Left ventricle myocardium inferior (tissue), 1 donor: ENCODE measurements at places on chromosomes 13 and 19. TPM values are rescaled to one million over a fixed set of nuclear protein-coding genes. Genes with fewer than 3 reads are reported as not detected.

The ZNF816 gene
- total RNA-seq = 5.9 TPM

The SCGB2B2 gene
- total RNA-seq = not detected

The FCAR gene
- not detected for total RNA-seq

The PBX4 gene
- total RNA-seq = not detected

The EBI3 gene
- 0.49 TPM for total RNA-seq

The FBXO27 gene
- 20.9 TPM for total RNA-seq

The NANOS3 gene
- 1.3 TPM for total RNA-seq

The ZNF765 gene
- 4.0 TPM for total RNA-seq

The PSG2 gene
- not detected for total RNA-seq

The KIR2DL1 gene
- not detected for total RNA-seq

The STOML3 gene
- not detected for total RNA-seq

DNA sequence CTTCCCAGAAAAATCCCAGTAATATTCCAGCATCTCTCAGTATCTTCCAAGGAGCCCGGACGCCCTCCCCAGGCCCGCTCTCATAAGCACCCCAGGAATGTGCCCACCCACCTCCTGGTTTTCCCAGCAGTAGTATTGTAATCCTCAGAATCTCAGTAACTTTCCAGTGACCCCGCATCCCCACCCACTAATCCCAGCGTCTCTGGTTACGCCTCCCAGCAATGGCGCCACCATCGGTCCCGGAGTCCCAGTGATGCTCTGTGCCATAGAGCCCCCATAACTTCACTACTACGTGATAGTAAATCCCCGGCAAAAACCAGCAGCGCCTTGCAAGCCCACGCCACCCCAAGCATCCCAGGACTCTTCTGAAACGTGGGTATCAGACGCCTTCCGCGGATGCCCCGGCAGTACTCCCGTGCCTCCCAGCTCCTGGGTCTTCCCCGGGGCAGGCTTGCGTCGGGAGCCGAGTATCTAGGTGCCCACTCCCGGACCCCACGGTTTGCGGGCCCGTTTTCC lies 928 bp upstream of the PNPLA6 start:
- H3K27ac ChIP-seq = peak overlapping the region; percentile 93
- DNase-seq = peak; percentile 63
- H3K4me1 ChIP-seq = peaks cover 38% of the 10 kb centered on the region

DNA sequence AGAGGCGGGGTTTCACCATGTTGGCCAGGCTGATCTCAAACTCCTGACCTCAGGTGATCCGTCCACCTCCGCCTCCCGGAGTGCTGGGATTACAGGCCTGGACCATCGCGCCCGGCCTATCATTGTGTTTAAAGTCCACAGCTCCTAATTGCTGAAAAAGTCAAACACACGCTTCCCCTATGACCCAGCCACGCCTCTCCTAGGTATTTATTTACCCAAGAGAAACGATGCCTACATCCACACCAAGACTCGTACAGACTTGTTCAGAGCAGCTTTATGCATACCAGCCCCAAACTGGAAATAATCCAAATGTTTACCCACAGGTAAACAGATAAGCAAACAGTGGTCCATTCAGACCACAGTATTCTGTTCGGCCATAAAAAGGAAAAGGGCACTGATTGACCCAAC lies 15.1 kb downstream of the ZNRF4 start:
- H3K36me3 ChIP-seq = no peaks in the 10 kb centered on the region
- no peak overlapping the region for H3K27ac ChIP-seq
- DNase-seq = no peak
- peaks cover 11% of the 10 kb centered on the region for H3K4me1 ChIP-seq

DNA sequence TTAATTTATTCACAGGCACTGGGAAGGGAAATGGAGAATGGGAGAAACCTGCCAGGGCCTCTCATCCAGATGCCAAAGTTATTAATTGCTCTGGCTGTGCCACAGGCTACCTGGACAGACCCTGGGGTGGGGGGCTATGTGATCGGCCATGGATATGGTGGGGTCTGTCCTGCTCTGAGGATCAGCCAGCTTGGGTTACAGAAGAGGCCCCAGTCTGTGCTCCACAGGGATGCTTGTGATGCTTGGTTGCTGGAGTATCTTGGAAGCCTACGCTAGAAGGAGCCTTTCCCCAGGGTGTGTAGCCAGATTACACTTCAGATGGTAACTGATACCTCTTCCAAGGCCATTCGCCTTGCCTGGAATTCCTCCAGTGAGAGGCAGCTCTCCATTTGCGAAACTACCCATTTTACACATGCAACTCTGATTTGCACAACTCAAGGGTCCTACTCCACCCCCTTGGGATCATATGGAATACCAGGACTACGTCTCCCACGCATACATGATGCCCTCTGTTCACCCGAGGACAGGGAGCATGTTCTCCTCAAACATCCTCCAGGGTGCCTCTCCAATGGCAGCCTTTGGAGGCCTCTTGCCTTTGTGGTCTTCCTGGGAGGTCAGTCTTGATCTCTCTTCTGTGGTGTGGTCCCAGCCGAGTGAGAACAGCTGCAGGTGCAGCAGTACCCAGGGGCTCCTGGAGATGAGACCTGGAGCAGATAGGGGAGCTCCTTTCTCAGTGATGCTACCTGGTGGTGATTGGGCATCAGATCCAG lies 186.6 kb upstream of the TSHZ3 start:
- no peaks in the 10 kb centered on the region for H3K4me1 ChIP-seq
- H3K27ac ChIP-seq = no peak overlapping the region
- no peak for DNase-seq
- H3K4me3 ChIP-seq = no peak overlapping the region

GRCh38 chr13:103101500-103101899 lies 35.3 kb upstream of the SLC10A2 start:
- H3K27me3 ChIP-seq = no peaks in the 10 kb centered on the region
- peaks cover 14% of the 10 kb centered on the region for H3K4me1 ChIP-seq
- no peak overlapping the region for H3K4me3 ChIP-seq
- H3K36me3 ChIP-seq = no peaks in the 10 kb centered on the region
- no peak for DNase-seq

- no peaks in the 10 kb centered on the region for H3K36me3 ChIP-seq
- no peak overlapping the region for H3K4me3 ChIP-seq
- H3K4me1 ChIP-seq = peaks cover 15% of the 10 kb centered on the region
- no peaks in the 10 kb centered on the region for H3K27me3 ChIP-seq
- DNase-seq = peak; percentile 85
- H3K27ac ChIP-seq = peak overlapping the region; percentile 71
Observed at GRCh38 chr19:13181747-13182388, 31.7 kb downstream of the IER2 start.

GRCh38 chr13:94218951-94219350 lies 260.5 kb downstream of the DCT start:
- H3K27me3 ChIP-seq = no peaks in the 10 kb centered on the region
- H3K4me1 ChIP-seq = no peaks in the 10 kb centered on the region
- no peak overlapping the region for H3K4me3 ChIP-seq
- no peak for DNase-seq

DNA sequence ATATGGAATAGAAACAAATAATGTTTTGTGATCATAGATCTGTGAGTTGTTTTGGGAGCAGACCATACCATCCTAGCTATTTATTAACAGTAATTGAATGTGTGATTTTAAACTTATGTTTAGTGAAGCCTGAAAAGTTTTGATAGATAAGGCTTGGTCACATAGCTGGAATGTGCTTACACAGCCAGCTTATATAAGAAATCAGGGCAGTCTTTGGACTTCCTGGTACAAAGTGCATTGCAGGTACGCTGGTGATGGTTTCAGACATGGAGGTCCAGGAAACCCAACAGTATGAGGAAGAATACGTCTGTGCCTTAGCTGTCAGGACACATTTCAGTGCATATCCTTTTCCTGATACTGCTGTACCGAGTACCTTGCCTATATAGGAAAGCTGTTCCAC lies 2316.2 kb upstream of the PCDH20 start:
- no peak overlapping the region for H3K4me3 ChIP-seq
- H3K4me1 ChIP-seq = no peaks in the 10 kb centered on the region
- DNase-seq = no peak
- H3K36me3 ChIP-seq = no peaks in the 10 kb centered on the region

DNA sequence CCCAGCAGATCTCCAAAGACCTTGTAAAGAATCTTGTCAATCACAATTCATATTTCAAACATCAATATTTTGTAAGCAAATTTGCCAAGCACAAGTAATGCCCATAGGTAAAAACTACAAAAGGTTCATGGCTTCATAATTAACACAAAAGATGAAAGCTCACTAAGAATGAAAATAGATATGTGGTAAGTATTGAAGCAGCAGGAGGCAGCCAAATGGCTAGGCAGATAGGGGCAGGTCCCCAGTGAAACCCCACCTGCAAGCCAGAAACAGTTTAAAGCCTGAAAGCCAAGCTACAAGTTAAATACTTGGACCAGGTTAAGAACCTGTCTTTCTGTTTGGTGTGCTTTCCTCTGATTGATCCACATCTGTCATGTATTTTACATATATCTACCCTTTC lies 942.6 kb upstream of the SPRY2 start:
- DNase-seq = no peak
- H3K27ac ChIP-seq = no peak overlapping the region
- H3K36me3 ChIP-seq = no peaks in the 10 kb centered on the region
- no peaks in the 10 kb centered on the region for H3K27me3 ChIP-seq

- peak overlapping the region; percentile 77 for H3K4me3 ChIP-seq
- no peak for DNase-seq
- H3K27me3 ChIP-seq = peaks cover 8% of the 10 kb centered on the region
- H3K36me3 ChIP-seq = peaks cover 24% of the 10 kb centered on the region
- peaks cover 23% of the 10 kb centered on the region for H3K4me1 ChIP-seq
Observed at GRCh38 chr19:55279340-55279739, 570 bp downstream of the HSPBP1 start.

DNA sequence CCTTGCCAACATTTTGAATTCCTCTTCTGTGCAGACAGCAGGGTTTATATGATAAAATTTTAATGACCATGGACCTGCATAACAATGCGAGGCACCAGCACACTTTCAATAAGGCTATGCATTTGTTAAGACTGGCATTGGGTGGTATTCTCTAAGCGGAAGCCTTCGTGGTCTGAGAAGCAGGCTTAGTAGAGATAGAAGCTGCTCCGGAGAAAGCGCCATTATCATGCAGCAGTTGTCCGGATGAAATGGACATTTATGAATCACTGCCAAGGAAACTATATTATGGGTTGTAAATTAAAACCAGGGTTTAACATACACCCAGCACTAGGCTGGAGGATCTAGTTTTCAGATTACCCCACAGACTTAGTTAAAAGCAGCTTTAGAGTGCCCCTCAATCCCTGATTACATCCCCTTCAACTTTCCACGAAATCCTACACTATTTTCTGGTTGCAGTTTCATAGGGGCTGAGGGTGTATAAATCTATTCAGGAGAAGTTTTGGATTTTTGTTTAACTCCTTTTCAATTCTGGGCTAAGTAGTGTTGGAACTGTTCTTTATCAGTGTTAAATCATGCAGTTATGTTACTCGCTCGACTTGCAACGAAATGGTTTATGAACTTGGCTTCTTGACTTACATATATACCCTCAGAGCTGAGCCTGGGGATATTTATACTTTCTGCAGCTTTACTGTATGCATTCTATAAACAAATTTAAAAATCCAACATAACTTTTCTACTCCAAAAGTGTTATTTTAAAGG lies 193.3 kb downstream of the PCDH9 start:
- H3K4me3 ChIP-seq = no peak overlapping the region
- no peak for DNase-seq
- H3K27me3 ChIP-seq = no peaks in the 10 kb centered on the region
- no peaks in the 10 kb centered on the region for H3K4me1 ChIP-seq
- no peak overlapping the region for H3K27ac ChIP-seq

- H3K4me1 ChIP-seq = no peaks in the 10 kb centered on the region
- no peaks in the 10 kb centered on the region for H3K36me3 ChIP-seq
- H3K4me3 ChIP-seq = no peak overlapping the region
- no peak for DNase-seq
Observed at GRCh38 chr19:45660636-45661035, 7.4 kb upstream of the GIPR start.

- no peak overlapping the region for H3K4me3 ChIP-seq
- peaks cover 22% of the 10 kb centered on the region for H3K4me1 ChIP-seq
- peak overlapping the region; percentile 72 for H3K27ac ChIP-seq
Observed at GRCh38 chr13:30792285-30793000, 57.1 kb downstream of the ALOX5AP start.

GRCh38 chr13:41459432-41460073 lies 2.2 kb downstream of the RGCC start:
- H3K4me3 ChIP-seq = peak overlapping the region; percentile 72
- DNase-seq = no peak
- H3K36me3 ChIP-seq = peaks cover 30% of the 10 kb centered on the region

- no peak overlapping the region for H3K4me3 ChIP-seq
- H3K27me3 ChIP-seq = no peaks in the 10 kb centered on the region
- H3K27ac ChIP-seq = no peak overlapping the region
- H3K4me1 ChIP-seq = no peaks in the 10 kb centered on the region
- H3K36me3 ChIP-seq = no peaks in the 10 kb centered on the region
Observed at GRCh38 chr13:48804821-48805601, 151.3 kb downstream of the CYSLTR2 start.

- peaks cover 46% of the 10 kb centered on the region for H3K27me3 ChIP-seq
- no peak for DNase-seq
- H3K4me3 ChIP-seq = no peak overlapping the region
Observed at GRCh38 chr13:30033681-30034457, 183.5 kb upstream of the UBL3 start.

- no peak for DNase-seq
- peaks cover 98% of the 10 kb centered on the region for H3K27me3 ChIP-seq
- no peak overlapping the region for H3K27ac ChIP-seq
- no peak overlapping the region for H3K4me3 ChIP-seq
- no peaks in the 10 kb centered on the region for H3K36me3 ChIP-seq
- H3K4me1 ChIP-seq = peaks cover 19% of the 10 kb centered on the region
Observed at GRCh38 chr19:41924151-41925145, 3.8 kb downstream of the ERFL start.

DNA sequence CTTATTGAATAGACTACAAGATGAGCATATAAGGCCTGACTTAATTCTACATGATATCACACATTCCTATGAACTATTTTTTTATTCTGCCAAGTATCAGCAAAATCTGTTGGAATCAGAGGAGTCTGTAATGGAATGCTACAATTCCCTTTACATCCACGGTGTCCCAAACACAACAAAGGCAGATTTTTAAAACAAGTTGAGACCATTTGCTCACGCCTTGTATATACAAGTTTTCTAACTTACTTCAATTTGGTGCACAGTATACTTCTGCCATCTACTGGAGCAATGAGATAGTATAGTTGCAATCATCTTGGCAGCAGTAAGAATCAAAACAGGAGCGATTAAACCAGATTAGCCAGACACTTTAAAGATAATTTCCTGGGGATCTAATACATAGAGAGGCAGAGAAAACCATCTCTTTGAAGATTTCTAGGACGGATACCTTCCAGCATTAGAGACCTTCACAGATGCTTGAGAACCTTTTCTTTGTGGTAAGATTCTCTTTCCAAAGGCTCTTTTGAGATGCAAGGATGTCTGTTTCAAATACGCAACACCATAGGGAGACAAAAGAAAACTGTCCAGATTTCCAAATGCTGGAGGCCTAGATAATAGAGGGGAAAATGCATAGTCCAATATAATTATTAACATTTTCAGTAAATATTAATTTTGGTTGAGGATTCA lies 302.0 kb upstream of the MIR17HG start:
- no peak overlapping the region for H3K27ac ChIP-seq
- no peaks in the 10 kb centered on the region for H3K27me3 ChIP-seq
- H3K36me3 ChIP-seq = no peaks in the 10 kb centered on the region
- H3K4me1 ChIP-seq = no peaks in the 10 kb centered on the region
- no peak for DNase-seq

- no peaks in the 10 kb centered on the region for H3K27me3 ChIP-seq
- no peak overlapping the region for H3K27ac ChIP-seq
- peaks cover 18% of the 10 kb centered on the region for H3K4me1 ChIP-seq
- DNase-seq = no peak
- peaks cover 74% of the 10 kb centered on the region for H3K36me3 ChIP-seq
Observed at GRCh38 chr19:16566161-16566560, 6.1 kb downstream of the SLC35E1 start.

- H3K36me3 ChIP-seq = no peaks in the 10 kb centered on the region
- H3K27me3 ChIP-seq = no peaks in the 10 kb centered on the region
- H3K27ac ChIP-seq = peak within 1 kb of the TSS; percentile 96
- H3K4me3 ChIP-seq = peak within 1 kb of the TSS; percentile 93
Observed at GRCh38 chr13:100674572-100674871, at the start of gene TMTC4. Gene TMTC4, minus strand, starts transcription at chr13:100674795. Its CDS starts 4,433 bp downstream, at chr13:100670362.
